ENCODE measurements at places on chromosomes 7 and 10.

DNA sequence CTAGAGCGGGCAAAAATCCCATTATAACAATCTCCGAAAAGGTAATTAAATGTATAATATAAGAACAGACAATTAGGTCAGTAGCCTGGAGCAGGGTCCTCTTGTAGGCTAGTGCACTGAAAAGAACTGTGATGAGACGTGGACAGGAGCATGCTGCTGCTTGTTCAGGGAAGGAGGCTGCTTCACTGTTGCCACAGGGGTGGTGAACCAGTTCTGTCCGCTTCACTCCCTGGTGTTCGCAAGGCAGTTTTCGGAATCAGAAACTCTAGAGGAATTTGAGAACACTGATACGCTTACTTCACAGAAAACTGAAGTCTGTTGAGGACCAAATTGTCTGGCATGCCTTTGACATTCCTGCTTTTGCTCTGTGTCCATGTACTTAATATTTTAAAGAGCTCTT is 17.4 kb downstream of the ZNRF2 start:
- no peak for DNase-seq

DNA sequence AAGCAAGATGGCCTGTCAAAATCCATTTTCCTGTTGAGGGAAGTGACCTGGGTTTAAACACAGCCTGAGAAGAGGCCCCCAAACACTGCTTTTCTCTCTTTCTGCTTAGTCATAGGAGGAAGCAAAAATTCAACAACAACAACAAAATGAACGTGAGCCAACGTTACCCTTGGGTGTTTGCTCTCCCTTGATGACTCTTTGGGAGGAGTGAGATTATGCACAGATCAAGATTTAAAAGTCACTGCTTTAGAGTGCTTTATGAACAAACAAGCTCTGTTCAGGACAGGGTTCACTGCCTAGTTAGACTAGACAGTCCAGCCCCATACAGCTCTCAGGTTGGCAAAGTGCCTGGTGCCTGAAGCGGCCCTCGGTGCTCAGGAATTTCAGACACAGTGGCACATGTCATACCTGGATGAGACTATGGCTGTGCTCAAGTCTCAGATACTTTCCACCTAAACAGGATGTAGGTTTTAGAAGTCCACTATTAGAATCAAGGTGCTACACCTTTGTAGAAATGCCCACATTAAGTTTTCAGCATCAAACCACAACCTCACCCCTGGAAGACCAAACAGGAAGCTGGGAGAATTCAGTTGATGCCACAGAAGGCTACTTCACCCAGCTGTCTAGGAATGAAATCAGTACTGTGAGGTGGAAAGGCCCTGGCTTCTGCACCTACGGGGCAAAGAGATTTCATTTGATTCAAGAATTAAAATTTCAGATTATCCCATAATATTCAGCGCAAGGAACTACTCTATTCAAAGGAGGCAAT is 38.7 kb downstream of the DENND11 start:
- DNase-seq: no peak

DNA sequence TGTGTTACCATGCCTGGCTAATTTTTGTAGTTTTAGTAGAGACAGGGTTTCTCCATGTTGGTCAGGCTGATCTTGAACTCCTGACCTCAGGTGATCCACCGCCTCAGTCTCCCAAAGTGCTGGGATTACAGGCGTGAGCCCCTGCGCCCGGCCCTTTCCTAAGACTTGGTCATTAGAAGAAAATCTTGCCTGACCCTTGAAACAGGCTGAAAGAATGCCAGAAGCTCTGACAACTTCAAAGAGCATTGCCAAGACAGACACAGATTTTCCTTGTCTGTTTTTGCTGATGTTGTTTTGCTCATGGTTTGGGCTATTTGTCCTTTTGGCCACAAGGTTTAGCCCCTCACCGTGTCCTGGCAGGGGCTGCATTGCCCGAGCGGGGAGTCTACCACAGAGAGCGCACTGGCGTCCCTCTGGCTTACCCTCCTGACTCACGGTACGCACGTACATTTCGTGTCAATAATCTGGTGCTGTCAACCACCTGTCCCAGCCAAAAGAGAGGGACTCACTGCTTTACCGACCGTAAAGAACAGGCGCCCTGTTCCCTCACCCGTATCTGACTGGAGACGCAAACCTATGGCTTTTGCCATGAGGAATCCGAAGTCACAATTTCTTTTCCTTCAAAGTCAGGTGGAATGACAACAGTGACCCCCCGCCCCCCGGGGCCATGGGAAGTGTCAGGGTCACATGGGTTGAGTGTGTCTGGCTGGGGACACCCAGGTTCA is 10.1 kb upstream of the INPP5A start:
- DNase-seq: no peak

DNA sequence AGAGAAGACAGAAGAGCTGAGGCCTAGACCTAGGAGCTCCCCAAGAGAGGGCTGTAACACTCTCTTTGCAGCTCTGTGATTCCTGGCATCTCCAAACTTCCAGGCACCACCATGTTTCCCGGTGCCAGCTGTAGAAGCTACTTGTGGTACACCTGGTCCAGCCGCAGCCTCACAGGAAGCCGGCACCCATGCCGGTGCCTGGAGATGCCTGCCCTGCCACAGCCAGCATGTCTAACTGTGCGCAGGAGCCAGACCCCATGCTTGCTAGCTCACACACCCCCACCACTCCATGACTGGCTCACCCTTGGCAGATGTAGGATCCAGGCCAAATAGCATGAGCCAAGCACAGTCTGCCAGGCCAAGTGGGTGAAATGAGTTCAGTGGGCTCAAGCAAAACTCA is 211.7 kb upstream of the GNAI1 start:
- no peak for DNase-seq

- no peak for DNase-seq
Measured at GRCh38 chr10:96416643-96417042, 57.8 kb upstream of the OPALIN start.

DNA sequence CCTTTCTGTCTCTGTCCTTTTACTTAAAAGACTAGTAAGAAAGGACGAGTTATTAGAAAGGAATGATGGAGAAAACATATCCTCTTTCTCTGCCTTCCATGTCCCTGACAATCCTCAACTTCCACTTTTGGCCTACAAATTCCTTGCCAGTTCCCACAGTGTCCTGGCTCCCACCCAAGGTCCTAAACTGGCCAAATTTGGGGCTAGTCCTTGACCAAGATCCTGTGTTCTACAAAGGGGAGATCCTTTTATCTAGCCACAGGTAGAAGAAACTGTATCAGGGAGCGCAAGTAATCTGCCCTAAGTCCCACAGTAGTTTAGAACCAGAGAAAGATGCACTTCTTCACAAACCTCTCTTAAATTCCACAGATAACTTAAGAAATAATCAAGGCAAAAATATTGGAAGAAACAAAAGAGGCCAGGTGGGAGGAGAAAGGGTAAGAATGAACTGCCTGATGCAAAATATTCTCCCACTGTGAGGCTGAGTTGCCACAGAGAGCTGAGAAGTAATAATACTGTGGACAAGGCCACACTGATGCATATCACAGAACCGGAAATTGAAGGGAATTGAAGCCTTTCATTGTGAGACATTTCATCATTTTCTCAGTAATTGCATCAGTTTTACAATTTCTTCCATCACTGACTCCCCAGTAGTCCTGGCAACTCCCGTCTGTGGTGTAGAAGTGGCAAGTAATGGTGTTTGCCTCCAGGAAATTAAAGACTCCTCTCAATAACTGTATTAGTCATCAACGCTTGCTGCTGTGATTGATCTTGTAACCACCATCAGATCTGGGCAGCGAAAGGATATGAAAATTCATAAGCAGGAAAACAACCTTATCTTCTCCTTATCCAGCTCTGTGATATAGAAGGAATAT is 47.2 kb downstream of the DNAJC12 start:
- no peak for DNase-seq

GRCh38 chr10:46524472-46525176 is 31.8 kb downstream of the GPRIN2 start:
- no peak for DNase-seq

DNA sequence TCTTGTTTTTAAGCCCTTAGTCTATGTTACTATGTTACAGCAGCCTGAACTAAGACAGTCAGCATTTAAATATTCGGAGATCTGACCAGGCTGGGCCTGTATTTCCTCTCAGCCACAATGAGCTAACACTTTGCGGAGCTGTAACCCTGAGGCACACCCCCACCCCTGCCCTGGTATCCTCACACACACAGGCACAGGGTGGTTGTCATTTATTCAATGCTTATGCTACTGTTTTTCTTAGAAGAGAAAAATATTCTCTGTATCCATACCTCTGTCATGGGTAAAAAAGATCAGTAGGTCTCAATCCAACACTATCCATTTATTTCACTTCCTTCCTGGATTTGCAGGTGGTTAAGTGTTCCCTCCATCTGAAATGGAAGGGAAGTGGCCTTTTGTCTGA is 80.3 kb upstream of the TRIL start:
- no peak for DNase-seq

GRCh38 chr10:58341947-58342346 is 7.1 kb downstream of the UBE2D1 start:
- no peak for DNase-seq

DNA sequence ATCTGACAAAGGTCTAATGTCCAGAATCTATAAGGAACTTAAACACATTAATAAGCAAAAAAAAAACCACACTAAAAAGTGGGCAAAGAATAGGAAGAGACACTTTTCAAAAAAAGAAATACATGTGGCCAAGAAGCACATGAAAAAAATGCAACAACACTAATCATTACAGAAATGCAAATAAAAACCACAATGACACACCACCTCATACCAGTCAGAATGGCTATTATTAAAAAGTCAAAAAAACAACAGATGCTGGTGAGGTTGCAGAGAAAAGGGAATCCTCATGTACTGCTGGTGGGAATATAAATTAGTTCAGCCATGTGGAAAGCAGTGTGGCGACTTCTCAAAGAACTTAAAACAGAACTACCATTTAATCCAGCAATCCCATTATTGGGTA is 119.0 kb downstream of the LMBR1 start:
- no peak for DNase-seq

DNA sequence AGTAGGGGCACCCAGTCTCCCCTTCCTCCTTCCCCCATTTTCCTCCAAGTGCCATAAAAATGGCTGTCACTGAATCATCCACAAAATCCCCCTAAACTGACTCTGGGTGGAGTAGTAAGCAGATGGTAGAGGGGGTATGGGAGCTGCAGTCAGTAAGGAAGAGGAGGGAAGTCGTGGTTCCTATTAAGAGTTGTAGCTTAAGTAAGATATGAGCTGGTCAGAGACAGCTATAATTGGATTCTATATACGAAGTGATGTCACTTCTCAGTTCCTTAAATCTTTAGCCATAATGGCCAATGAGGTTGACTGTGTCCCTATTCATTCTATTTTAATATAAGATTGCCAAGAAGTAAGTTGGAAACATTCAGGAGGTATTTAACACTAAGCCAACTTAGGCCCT is 131.7 kb downstream of the SLC16A9 start:
- DNase-seq: no peak

DNA sequence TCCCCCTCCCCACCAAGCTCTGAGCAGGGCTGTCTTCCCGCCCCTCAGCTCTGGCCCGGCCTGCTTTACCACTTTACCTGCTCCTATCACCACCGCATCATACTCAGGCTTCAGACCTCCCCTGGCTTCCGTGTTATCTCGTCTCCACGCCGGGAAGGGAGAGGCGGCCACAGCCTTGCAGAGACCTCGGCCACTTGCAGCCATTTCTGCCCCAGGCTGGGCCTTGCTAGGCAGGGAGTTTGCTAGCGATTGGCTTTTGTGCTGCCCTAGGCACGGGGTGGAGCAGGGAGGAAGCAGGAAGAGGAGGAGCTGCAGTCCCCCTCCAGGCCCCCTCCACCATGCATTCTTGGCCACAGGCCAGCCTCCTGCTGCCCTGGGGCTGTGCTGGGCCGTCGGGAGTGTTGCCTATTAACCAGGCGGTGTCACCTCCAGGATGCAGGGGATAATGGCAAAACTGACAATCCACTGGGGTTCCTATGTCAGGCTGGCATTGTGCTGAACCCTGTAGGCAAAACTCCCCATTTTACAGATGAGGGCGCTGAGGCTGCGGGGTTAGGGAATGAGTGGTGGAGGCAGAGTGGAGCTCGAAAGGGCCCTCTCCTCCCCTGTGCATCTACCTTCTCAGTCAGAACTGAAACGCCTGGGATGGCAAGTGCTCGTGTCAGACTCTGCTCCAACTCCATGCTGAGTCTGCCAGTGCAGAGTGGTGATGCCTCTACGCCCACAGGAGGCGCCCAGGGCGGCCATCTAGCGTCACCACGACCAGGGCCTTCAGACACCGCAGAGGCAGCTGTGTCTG is at the start of gene PYROXD2:
PYROXD2 (minus strand) TSS at position 251 of the 799 bp plus-strand sequence; CDS start at position 204, 47 bp downstream.
- DNase-seq: no peak

GRCh38 chr10:79316671-79317431 is 30.4 kb upstream of the PPIF start:
- no peak for DNase-seq

- no peak for DNase-seq
Measured at GRCh38 chr10:11909618-11910017, 86.5 kb downstream of the PROSER2 start.

GRCh38 chr7:12719141-12719919 is 31.9 kb downstream of the ARL4A start:
- DNase-seq: no peak

DNA sequence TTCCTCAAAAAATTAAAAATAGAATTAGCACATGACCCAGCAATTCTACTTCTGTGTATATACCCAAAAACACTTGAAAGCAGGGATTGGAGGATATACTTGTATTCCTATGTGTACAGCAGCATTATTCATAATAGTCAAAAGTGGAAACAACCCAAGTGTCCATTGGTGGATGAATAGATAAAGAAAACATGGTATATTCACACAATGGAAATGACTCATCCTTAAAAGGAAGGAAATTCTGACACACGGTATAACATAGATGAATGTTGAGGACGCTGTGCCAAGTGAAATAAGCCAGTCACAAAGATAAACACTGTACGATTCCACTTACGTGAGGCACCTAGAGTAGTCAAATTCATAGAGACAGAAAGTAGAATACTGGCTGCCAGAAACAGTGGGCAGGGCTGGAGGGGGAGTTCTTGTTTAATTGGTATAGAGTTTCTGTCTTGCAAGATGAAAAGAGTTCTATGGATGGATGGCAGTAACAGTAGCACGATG is 26.6 kb upstream of the KAT6B start:
- DNase-seq: no peak

DNA sequence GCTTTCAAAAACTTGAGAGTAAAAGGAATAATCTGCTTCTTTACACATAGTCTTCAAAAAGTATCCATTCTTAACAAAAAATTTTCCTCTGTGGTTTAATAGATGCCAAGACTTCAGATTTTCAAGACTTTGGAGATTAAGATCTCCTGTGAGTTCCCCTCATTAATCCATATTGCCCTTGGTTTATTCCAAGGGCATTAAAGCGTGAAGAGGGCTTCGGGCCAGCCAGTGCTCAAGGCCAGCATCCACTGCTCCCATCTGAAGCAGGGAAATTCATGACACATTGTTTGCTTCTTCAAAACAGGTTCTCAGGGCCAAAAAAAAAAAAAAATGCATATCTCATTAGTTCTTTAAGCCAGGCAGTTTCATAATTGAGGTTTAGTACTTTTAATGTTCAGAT is 137.3 kb upstream of the RHOBTB1 start:
- no peak for DNase-seq
